ENCODE measurements at places on chromosomes 16 and 17.

DNA sequence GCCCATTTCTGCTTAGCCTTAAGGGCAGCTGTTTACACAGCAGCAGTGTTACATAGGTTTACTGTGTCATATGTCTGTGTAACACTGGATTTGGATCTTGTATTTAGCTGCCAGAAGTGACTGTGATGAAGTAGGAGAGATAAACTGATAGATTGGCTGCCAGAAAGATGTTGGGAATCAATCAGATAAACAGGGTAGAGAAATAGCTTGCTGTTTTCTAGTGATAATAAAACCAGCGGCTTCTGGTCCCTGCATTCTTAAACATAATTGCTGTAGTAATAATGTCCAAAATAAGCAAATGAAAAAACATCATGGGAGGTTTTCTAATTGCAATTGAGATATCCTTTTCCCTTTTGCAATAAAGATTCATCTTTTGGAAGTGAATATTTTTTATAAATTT lies 68.7 kb downstream of the AATF start:
- DNase-seq, result no peak

GRCh38 chr17:77834170-77835115 lies 124.1 kb upstream of the TNRC6C start:
- peak; percentile 92 for DNase-seq

DNA sequence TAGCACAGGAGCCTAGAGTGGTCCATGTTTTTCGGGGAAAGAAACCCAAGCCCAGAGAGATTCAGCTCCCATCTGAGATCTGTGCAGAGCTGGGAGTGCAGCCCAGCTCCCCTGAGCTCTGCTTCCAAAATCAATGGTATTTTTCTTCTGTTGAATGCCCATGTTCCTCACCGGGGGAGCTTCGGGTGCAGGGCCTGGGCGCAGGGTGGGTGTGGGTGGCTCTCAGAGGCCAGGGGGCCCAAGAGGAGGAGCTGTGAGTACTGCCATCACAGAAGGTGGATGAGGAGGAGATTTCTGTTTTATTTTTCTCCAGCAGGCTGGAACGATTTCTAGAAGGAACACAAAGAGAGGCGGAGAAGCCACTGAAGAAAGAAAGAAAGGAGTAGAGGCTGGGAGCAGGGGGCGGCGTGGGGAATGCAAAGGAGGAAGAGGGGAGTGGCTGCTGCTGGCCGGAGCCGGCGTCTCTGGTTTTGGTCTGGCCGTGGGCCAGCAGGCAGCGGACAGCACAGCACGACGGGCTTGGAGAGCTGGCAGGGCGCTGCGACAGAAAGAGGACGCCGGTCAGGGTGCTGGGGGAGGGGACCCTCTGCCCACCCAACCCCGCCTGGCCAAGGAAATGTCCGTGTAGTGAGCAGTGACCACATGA lies 76.2 kb upstream of the KSR1 start:
- peak; percentile 90 for DNase-seq

GRCh38 chr16:54422569-54422978 lies 136.0 kb upstream of the IRX3 start:
- DNase-seq, result no peak

DNA sequence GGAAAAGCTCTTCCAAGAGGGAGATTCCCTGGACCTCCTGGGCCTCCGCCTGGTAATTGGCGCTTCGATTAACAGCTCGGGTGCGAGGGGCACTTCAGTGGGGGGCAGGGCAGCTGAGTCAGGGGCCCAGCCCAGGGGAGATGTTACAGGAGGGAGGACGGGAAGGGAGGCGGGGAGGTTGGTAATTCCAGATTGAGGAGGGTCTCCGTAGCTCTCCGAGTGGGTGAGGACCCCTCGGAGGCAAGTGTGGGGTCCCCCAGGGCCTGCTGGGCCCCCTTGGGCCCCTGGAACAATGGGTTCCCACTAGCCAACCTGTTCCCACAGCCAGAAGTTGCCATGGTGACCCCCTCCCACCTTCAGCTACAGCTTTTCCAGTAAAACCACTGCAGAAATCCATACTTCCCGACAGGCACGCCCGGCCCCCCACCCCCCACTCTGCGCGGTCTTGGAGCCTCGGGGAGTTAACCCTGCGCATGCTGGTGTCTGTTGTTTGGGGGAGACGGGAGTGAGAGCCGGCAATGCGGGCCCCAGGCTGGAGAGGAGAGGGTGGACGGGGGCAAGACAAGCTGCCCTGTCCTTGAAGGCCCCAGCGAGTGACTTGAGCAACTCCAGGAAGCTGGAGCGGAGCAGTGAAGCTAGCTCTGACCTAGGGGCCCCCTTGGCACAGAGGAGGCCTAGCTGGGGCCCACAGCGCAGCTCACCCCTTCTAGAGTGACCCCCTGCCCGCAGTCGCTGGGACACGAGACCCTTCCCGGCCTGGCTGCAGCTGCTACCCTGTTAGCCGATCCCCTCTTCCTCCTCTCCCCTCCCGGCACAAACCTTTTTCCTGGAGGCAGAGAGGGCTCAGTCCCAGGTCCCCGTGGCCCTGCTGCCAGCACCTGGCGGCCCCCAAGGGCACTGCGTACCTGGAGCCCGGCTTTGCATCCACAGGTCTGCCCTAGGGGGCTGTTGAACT lies 37.8 kb downstream of the TMEM235 start:
- DNase-seq, result no peak

DNA sequence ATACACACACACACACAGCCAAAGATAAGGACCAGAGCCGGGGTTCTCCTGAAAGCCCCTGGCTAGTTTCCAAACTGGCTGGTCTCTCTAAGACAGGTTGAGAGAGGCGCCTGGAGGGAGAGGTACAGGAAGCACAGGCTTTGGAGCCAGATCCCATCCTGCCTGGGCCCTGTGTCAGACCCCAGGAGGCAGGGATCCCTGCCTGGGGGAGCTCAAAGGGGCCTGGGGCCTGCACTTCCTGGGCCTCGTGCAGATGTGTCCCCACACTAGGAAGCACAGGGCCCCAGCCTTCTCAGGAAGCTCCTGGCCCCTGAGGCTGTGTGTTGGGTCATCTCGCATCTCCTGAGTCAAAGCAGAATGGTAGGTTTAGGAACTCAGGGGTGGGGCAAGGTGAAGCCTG lies 16.0 kb downstream of the SLC5A10 start:
- DNase-seq, result no peak

DNA sequence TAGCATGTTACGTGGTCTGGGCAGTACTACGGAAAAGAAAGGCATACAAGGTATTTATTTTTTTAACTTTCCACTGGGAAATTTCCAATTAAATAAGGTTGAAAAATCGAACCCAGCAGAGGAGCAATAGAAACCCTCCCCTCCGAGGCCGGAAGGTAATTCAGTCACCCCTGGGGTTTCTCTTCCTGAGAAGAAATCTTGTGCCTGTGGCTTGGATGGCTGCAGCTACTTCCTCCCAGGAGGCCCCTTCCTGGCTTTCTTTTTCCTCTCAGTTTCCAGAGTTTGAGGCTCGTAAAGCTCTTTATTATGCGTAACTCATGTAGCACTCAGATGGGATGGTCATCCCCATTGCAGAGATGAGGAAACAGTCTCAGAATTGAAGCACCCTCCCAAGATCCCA lies 140.3 kb downstream of the ASIC2 start:
- DNase-seq, result no peak

GRCh38 chr17:61416540-61417363 lies 17.1 kb downstream of the TBX2 start:
- DNase-seq, result peak; percentile 95

DNA sequence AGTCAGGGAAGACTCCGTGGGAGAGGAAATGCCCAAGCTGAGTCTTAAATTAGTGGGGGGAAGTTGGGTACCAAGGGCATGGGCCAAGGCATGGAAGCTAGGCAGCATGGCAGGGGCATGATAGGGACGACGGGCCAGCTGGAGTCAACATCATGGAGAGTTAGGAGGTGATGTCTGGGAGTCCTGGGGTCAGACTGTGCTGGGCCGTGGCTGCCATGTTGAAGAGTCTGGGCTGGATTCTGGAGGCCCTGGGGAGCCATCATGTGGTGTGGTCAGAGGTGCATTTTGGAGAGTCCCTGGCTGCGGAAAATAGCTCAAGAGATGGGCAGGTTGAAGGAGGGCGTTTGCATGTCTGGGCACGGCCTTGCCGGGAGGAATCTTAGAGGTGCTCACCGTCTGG lies 85.2 kb downstream of the SDR42E1 start:
- DNase-seq, result no peak

- DNase-seq, result peak; percentile 86
Observed at GRCh38 chr17:73340093-73340596, 28.3 kb upstream of the CDC42EP4 start.

GRCh38 chr16:86757704-86758040 lies 179.3 kb downstream of the FOXL1 start:
- no peak for DNase-seq

DNA sequence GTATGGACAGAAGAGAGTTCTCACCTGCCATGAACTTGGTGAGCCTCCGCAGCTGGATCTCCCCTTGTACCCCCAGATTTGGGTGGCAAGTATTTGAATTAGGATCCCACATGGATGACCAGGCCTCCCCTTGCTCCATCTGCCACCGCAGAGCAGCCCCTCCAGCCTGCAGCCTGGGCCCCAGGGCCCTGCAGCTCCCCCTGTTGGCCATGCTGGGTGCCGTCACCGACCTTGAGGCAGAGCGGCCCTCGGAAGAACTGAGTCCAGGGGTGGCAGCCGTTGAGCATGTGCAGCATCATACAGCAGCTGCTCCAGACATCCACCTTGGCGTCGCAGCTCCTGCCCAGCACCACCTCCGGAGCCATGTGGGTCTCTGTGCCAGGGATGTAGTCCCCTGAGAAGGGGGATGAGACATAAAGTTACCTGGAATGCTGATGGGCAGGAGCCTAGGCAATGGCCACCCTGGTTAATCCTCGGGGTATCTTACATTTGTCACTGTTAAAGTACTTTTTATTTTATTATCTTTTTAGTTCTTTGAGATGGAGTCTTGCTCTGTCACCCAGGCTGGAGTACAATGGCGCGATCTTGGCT lies 9.0 kb upstream of the SPATA32 start:
- DNase-seq, result no peak

- DNase-seq, result no peak
Observed at GRCh38 chr16:55489119-55489955, 10.3 kb downstream of the MMP2 start.

GRCh38 chr16:17460890-17461289 lies 9.9 kb downstream of the XYLT1 start:
- DNase-seq, result no peak

DNA sequence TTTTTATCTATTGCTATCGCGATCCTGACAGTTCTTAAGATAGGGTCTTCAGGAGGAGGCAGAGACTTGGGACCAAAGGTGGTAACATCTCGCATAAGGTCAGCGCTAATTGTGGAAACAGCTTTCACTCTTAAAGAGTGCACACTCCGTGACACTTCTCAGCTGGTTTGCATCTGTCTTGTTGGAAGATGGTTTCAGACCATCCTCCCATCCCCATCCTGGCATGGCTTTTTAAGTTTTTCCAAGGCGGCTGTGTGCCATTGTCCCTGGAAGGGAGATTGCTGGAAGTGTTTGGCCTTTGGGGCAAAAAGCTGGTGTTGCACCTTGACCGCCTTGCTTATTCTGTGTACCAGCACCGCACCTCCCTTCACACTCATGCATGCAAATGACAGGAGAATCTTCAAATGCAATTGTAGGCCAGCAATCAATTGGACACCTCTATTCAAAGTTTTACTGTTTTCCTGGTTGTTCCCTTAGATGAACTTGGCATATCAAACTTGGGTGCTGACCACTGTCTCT lies 1.5 kb downstream of the SOCS7 start:
- DNase-seq, result peak; percentile 45

GRCh38 chr17:57751348-57751971 lies 6.4 kb upstream of the CCDC182 start:
- DNase-seq, result no peak

- DNase-seq, result no peak
Observed at GRCh38 chr16:55506083-55506482, 2.8 kb upstream of the LPCAT2 start.

- DNase-seq, result no peak
Observed at GRCh38 chr17:55452139-55452790, 30.6 kb upstream of the MMD start.

- no peak for DNase-seq
Observed at GRCh38 chr17:66975614-66976378, 11.3 kb downstream of the CACNG4 start.

GRCh38 chr17:64441772-64442540 lies 7.0 kb upstream of the MILR1 start:
- DNase-seq, result no peak

DNA sequence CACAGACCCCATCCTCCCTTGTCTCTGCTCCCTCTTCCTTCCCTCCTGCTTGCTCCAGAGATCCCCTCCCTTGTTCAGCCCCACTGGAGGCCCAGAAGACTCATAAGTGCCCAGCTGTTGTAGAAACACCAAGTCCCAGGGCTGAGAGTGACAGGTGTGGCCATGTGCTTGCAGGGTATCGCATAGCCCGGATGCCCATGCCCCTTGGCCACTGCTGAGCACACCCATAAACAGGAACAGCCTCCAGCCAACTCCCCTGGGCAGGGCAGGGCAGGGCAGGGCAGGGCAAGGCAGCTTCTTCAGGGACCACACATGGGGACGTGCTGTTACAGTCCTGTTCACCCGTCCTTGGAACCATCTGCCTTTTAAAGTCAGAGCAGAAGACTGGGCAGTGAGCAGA lies 2.0 kb downstream of the CACNG1 start:
- DNase-seq, result no peak

DNA sequence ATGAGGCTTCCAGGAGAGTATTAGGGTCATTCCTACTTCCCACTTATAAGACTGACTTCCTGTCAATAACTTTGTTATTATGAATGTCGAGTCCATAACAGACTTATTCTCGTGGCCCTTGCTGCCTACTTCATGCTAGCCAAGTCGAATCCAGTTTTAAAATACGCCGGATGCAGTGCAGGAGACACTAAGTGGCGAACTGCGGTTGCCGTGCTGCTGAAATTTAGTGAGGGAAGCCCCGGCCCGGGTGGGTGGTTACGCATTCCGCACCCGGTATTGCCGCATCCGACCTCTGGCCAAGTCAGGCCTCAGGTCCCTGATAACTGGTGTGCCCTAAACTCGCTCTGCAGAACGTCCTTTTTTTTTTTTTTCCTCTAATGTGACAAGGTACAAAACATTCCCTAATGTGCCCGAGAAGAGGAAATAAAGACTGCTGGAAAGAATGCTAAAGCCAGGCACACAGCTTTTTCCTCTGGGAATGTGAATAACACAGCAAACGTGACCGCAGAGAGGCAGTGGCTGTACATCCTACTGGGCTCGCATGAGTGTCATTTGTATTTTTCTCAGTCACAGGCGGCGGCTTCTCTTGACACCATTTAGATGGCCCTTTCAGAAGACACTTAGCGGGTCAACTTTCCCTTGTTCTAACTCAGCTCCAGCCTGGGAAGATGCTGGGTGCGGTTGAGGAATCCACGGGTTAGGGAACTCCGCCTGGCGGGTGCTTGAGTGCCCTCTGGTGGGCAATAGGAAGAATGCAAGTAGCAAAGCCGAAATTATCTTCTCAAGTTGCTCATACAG lies 7.1 kb upstream of the AKTIP start:
- DNase-seq, result peak; percentile 91

DNA sequence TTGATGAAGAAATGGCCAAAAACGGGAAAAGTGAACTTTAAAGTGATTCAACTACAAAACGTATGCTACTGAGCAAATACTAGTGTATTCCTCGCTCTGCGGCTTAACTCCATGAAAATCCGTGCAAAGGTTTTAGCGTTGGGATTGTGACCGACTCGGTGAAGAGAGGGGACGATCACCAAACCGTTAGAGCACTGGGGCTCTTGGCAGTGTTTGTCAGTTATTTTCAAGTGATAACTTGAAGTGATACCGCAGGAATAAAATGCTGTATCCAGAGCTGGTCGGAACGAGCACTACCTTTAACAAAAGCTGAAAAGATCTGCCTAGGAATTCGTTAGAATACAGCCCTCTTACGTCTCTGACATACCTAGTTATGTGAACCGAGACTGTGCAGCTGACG lies 773 bp upstream of the PPM1D start:
- DNase-seq, result no peak

Measured in posterior vena cava (tissue), 2 donors.